ENCODE measurements at places on chromosomes 4 and X.

DNA sequence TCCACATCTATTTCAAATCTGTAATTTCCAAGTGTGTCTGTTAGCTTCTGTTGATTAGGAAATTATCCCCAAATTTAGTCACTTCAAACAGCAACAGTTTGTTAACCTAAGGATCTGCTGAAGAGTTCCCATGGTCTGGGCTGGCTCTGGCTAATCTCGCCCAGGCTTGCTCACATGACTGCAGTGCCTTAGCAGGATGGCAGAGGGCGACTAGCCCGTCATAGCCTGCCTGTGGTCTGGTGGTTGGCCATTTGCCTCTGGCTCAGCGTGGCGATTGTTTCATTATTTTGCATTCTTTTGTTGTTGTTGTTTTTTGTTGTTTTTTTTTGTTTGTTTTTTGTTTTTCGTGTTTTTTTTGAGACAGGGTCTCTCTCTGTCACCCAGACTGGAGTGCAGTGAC is 264.0 kb downstream of the TRIML1 start:
- no peak for DNase-seq

DNA sequence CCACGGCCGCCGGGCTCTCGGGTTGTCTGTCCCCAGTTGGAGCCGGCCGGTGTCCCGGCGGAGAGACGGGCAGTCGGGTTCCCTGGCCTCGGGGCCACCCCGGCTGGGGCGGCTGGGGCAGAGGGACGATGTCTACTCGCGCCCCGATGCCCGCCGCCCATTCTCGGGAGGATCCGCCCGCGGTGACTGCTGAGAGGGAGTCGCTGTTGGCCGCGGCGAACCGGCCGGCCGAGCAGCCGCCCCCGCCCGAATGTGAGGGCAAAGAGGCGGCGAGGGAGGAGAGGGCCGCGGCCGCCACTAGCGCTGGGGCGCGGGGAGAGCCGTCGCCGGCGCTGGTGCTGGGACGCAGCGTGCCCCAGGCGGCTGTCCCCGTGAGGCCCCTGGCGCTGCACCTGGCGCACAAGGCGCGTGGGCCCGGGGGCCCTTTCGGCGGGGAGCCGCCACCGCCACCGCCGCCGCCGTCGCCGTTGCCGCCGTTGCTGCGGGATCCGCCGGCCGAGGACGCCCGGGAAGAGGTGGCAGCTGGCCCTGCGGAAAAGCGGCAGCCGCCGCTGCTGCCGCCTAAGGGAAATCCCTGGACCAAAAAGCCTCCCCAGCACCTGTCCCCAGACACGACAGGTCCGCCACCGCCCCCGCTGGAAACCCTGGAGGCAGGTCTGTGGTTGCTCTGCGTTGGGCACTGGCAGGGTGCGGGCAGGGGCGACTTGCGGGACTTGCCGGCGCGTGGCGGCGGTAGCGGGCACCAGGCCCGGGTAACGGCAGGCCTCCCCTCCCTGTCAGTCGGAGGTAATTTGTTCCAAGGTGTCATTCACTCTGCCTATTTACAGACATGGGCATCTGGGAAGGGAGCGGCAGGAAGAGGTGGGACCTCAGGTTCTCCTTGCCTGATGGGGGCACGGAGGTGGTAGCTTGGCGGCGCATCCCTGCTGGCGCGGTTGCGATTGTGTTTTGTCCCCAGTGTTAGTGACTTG is 739 bp downstream of the LARP1B start:
- peak; percentile 27 for DNase-seq

DNA sequence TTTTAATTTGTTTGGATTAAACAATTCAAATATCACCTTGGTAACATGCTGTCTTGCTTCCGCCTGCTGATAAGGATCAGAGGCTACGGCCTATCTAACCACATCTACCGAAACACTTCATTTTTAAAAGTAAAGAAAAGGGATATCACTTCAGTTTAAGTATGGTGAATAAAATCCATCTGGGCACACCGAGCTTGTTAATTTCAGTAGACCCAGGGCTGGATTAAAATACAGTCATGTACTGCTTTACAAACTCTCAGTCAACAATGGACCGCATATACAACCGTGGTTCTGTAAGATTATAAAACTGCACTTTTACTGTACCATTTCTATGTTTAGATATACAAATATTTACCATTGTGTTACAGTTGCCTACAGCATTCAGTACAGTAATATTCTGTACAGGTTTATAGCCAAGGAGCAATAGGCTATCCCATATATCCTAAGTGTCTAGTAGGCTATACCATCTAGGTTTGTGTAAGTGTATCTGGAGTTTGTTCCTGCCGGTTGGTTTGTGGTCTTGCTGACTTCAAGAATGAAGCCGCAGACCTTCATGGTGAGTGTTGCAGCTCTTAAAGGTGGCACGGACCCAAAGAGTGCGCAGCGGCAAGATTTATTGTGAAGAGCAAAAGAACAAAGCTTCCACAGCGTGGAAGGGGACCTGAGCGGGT is 40.0 kb downstream of the SEPTIN11 start:
- no peak for DNase-seq

DNA sequence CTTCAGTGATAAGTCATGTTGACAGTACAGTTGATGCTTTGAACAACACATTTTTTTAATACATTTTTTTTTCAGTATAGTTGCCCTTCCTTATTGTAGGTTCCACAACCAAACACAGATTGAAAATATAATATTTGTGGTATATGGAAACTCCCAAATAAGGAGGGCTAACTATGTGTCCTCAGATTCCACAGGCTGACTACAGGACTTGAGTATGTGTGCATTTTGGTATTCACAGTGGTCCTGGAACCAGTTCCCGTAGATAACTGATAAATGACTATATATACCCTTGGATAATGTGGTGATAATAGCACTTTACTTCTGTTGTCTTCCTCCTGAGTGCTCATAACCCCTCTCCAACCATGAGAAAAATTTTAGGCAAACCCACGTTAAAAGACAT is 111.6 kb upstream of the NUDT6 start:
- no peak for DNase-seq

- no peak for DNase-seq
Measured at GRCh38 chr4:101348995-101349800, 1.9 kb upstream of the PPP3CA start.
